ENCODE measurements at places on chromosomes 4 and X.

GRCh38 chr4:156252358-156252921, 298.8 kb upstream of the CTSO start:
- no peak for DNase-seq

- no peak overlapping the region for H3K27ac ChIP-seq
- no peak for DNase-seq
- H3K27me3 ChIP-seq = no peaks in the 10 kb centered on the region
- no peaks in the 10 kb centered on the region for H3K36me3 ChIP-seq
- peaks cover 10% of the 10 kb centered on the region for H3K4me1 ChIP-seq
Observed at GRCh38 chr4:13546941-13547484, 2.7 kb upstream of the NKX3-2 start.

- H3K27ac ChIP-seq = no peak overlapping the region
- no peaks in the 10 kb centered on the region for H3K27me3 ChIP-seq
- no peak for DNase-seq
- no peak overlapping the region for H3K4me3 ChIP-seq
- no peaks in the 10 kb centered on the region for H3K4me1 ChIP-seq
Observed at GRCh38 chr4:39233114-39233513, 50.8 kb downstream of the WDR19 start.

DNA sequence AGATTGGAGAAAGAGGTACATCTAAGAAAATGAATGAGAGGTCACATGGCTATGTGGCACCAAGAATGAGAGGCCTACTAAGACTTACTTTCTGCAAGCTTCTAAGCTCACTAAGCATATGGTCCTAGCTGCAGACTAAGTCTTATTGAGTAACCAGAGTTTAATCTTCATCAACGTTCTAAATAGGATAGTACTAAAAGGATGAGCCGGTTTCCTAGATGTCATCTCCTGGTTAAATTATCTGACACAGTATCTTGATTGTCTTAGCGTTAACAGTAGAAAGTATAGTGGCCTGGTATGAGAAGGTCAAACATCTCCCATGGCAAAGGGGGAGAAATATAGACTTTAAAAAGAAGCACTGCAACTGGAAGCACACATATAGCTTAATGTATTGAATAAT, 448.1 kb downstream of the PDGFC start:
- no peak for DNase-seq
- H3K27ac ChIP-seq = no peak overlapping the region
- no peaks in the 10 kb centered on the region for H3K36me3 ChIP-seq
- H3K27me3 ChIP-seq = no peaks in the 10 kb centered on the region
- H3K4me1 ChIP-seq = peaks cover 6% of the 10 kb centered on the region

DNA sequence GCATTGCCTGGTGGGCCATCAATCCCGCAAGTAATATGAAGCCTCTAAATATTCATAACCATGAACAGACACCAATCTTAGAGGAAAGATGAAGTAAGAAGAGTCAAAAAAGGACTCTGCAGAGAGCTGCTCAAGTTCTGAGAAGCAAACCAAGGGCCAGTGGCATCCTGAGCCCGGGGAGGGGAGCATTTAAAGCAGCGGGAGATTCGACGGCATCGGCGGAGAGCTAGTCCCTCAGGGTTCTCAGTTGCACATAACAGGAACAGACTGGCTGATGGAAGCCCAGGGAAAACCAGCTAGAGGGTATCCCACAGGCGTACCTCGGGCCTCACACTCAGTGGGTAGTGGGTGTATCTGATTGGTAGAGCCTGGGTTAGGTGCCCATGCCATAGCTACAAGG, 4.9 kb upstream of the PNMA6E start:
- no peak for DNase-seq
- H3K36me3 ChIP-seq = no peaks in the 10 kb centered on the region
- H3K4me3 ChIP-seq = no peak overlapping the region
- no peaks in the 10 kb centered on the region for H3K4me1 ChIP-seq

DNA sequence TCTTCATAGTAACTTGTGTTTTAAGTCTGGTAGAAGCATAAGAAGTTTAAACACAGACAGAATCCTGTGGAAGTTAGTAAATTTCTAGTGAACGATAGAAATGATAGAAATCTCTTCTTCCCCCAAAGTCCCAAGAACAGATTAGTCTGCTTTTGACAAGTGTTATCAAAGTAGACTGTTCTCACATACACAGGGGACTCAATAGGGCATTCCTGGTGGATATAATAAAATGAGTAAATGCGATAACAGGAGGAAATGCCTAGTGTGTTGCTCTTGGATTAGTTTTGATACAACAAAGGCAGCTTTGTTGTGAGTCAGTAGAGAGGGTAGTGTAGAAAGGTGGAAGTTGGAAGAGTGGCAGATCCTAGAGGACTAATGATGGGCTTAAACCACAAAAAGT, 43.5 kb downstream of the CLCN3 start:
- no peaks in the 10 kb centered on the region for H3K36me3 ChIP-seq
- H3K4me3 ChIP-seq = no peak overlapping the region
- no peak overlapping the region for H3K27ac ChIP-seq
- no peak for DNase-seq
- H3K4me1 ChIP-seq = peaks cover 6% of the 10 kb centered on the region

GRCh38 chr4:182917182-182918043, at the start of gene DCTD:
Gene DCTD (minus strand): TSS chr4:182917386. CDS start chr4:182915568, 1,818 bp downstream.
- peak; percentile 76 for DNase-seq
- peak within 1 kb of the TSS; percentile 76 for H3K4me3 ChIP-seq
- peak within 1 kb of the TSS; percentile 97 for H3K27ac ChIP-seq
- H3K27me3 ChIP-seq = no peaks in the 10 kb centered on the region

DNA sequence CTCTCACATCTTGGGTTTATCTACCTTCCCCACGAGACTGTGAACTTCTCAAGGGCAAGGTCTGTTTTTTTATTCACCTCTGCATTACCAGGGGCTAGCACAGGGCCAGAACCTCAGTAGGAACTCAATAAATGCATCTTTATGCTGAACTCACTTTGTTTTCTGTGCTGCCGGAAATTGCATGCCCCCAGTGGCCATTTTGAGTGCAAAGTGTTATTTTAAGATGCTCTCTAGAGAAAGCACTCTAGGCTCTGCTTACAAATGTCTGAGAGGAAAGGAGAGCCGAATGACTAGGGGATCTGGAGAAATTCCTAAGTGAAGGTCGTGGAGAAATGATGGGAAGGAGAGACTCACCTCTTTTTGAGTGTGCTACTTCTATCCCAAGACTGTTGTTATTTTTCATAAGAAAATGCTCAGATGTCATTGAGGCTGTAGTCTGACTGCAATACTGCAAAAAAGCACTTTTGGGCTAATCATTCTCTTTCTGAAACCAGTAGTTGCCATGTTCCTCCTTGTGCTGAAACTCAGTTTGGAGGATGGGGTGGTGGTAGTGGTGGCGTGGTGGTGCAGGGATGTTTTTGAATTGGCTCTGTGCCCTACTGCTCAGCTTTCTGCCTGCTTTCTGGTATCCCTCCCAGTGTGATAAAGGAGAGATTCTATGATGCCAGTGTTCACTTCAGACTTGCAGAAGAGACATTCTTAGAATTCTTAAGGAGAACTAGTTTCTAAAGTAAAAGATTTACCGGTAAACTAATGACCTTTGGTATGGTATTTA, 41.3 kb downstream of the DOCK11 start:
- H3K27me3 ChIP-seq = no peaks in the 10 kb centered on the region
- no peaks in the 10 kb centered on the region for H3K36me3 ChIP-seq
- no peak for DNase-seq
- H3K27ac ChIP-seq = peak overlapping the region; percentile 56

GRCh38 chr4:163660636-163661035, 166.1 kb downstream of the TMA16 start:
- no peak for DNase-seq
- H3K4me1 ChIP-seq = no peaks in the 10 kb centered on the region
- no peaks in the 10 kb centered on the region for H3K36me3 ChIP-seq
- H3K4me3 ChIP-seq = no peak overlapping the region
